ENCODE measurements at places on chromosomes 3 and 15.

DNA sequence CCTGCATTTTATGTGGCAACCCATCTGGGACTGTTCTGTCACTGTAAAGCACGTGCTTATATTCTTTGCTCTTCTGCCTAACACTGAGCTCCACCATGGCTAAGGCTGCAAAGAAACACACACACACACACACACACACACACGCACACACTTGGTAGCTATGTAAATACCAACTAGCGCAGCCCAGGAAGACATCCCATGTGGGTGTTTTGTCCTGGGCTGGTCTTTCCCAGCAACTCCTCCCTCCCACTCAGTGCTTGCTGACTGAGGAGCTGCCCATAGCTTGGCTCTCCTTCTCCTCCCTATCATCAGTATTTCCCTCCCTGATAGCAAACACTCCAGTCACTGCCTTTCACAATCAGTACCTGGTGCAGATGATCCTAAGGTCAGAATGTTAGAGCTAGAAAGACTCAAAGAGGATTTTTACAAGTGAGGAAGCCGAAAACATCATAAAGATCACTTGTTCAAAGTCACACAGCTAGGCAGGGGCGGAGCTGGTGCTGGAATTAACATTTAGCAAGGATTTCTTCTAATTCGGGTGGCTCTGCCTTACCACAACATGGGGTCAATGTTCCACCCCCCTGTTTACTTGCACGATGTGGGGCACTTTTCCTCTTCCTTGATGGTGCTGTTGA lies 377.1 kb upstream of the TBL1XR1 start:
- no peak for DNase-seq

DNA sequence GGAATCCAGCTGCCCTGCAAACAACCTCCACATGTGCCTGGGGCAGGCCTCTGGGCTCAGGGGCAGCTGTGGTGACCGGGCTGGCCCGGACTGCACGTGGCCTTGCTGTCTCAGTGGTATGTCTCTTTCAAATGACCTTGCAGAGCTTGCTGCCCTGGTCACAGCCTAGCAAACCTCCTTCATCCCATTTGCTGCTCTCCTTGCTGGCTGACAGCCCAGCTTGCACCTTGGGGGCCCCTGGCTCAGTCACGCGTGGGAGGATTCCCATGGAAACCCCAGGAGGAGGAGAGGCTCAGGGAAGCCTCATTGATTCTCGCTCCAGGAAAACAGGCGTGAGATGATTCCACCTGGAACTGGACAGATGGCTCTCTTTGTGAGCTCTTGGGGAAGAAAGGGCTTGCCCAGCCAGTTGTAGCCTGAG lies 5.6 kb downstream of the SPSB4 start:
- DNase-seq: no peak

- no peak for DNase-seq
Observed at GRCh38 chr15:53158995-53159394, 368.9 kb upstream of the ONECUT1 start.

GRCh38 chr3:136142592-136142991 lies 53.5 kb downstream of the MSL2 start:
- no peak for DNase-seq

DNA sequence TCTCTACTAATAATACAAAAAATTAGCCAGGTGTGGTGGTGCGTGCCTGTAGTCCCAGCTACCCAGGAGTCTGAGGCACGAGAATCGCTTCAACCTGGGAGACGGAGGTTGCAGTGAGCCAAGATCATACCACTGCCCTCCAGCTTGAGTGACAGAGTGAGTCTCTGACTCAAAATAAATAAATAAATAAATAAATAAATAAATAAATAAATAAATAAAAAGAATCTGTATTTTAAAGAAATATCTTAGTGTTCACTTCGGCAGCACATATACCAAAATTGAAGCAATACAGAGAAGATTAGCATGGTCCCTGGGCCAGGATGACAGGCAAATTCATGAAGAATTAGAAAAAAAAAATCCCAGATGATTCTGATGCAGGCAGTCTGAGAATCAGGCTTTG lies 51.9 kb downstream of the ROBO2 start:
- no peak for DNase-seq

GRCh38 chr3:120344349-120344748 lies 4.8 kb downstream of the LRRC58 start:
- DNase-seq: no peak

GRCh38 chr3:141729240-141729639 lies 8.9 kb upstream of the RNF7 start:
- DNase-seq: no peak

DNA sequence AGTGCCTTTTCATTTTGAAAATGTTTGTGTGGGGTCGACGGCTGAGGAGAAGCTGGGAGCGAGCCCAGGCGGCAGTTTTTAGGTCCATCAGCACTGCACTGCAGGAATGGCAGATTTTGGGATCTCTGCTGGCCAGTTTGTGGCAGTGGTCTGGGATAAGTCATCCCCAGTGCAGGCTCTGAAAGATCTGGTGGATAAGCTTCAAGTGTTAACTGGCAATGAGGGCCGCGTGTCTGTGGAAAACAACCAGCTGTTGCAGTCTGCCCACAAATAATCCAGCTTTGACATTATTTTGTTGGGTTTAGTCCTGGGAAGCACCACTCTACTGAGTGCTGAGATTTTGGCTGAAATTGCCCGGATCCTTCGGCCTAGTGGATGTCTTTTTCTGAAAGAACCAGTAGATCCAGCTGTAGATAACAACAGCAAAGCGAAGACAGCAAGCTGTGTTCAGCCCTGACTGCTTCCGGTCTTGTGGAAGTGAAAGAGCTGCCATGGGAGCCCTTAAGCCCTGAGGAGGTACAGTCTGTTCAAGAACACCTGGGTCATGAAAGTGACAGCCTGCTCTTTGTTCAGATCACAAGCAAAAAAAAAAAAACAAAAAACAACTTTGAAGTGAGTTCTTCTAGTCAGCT lies 13.1 kb upstream of the ANP32A start:
- no peak for DNase-seq

DNA sequence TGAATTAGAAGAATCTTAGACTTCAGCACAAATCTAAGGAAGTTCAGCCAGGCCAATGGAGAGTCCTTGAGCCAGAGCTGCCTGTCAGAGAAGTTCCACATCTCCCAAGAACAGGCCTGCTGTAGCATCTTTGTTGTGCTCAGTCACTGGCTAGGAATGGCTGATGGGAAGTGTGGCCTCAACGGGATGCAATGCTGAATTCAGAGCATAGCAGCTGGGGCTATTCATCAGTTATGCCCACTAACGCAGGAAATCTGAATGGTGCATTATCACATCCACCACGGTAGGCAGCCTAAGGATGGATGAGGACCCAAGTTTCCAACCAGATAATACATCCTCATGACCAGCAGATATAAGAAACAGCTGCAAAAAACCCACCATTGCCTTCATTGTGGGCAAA lies 3.2 kb upstream of the EIF1B start:
- DNase-seq: no peak

GRCh38 chr3:174198199-174198598 lies 660.9 kb upstream of the NAALADL2 start:
- no peak for DNase-seq

DNA sequence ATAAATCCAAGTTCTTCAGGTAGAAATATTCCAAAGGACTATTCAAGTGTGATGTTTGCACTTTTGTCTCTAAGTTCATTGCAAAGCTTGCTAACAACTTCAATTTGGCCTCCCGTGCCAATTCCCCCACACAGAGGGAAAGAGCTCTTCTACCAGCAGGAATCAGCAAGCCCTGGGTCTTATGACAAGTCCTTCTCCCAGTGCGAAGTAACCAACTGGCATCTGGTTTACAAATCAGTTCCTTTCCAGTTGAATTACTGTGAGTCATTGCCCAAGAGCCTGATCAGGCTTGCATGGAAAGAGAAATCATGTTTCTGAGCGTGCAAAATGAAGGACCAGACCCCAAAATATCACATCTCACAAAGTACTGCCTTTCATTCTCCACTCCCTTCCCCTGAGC lies 62.7 kb upstream of the SLCO3A1 start:
- no peak for DNase-seq

- no peak for DNase-seq
Observed at GRCh38 chr3:128369121-128369703, 97.5 kb downstream of the DNAJB8 start.

DNA sequence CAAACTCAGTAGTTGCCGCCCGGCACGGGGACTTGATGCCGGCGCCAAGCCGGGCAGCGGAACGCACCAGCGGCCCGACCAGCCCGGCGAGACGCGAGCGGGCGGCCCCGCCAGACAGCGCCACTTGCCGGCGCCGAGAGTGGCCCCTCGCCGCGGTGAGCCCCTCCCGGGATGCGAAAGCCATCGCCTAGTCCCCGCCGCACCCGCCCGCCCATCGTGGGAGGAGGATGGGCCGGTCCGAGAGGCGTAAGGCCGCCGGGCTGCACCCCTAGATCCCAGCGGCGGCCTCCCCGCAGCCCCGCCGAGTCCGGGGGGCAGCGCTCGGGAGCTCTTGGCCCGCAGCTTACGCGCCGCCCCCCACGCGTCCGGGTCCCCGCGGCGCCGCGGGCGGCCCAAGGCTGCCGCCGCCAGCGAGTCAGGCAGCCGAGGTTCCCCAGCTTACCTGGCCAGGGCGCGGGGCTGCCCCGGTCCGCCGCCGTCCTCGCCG lies 609 bp downstream of the GOLGA8A start:
- DNase-seq: peak; percentile 39

DNA sequence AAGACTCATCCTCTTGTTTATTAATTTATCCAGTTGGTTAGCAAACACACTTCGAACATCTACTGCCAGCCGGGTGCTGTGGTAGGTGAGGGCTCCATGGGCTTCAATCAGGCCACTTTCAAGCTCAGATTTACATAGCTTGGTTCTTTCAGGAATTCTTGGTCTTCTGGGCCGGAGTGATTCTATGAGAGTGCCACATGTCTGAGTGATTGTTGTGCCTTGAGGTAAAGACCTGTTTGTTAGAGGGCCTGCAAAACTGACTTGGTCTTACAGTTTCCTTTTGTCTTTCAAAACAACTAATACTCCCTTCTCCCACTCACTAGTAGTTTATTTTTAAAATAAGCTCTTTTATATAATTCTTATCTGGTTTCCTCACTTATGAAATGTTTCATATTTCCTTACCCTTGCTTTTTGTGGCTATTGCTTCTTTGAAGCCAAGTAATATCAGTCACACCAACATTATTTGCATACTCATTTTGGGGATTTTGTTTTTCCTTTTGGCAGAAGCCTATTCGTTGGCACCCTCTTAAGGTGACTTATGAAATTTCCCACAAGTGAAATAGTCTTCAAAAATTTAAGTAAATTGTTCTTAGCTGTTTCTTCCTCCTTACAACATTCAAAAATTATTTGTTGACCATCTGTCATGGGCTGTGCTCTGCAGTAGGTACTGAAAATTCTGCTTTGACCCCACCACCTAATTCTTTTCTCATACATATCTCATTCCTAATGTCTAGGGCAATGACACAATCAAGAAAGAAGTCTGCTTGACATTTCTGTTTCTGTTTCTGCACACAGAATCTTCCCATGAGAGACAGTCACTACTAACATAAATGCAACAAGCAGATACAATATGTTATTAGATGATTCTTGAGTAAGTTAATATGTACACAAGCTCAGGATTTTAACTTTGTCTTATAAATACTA lies 120.2 kb downstream of the LRRC28 start:
- DNase-seq: no peak

GRCh38 chr3:9909221-9910013 lies 6.8 kb downstream of the IL17RE start:
- no peak for DNase-seq

DNA sequence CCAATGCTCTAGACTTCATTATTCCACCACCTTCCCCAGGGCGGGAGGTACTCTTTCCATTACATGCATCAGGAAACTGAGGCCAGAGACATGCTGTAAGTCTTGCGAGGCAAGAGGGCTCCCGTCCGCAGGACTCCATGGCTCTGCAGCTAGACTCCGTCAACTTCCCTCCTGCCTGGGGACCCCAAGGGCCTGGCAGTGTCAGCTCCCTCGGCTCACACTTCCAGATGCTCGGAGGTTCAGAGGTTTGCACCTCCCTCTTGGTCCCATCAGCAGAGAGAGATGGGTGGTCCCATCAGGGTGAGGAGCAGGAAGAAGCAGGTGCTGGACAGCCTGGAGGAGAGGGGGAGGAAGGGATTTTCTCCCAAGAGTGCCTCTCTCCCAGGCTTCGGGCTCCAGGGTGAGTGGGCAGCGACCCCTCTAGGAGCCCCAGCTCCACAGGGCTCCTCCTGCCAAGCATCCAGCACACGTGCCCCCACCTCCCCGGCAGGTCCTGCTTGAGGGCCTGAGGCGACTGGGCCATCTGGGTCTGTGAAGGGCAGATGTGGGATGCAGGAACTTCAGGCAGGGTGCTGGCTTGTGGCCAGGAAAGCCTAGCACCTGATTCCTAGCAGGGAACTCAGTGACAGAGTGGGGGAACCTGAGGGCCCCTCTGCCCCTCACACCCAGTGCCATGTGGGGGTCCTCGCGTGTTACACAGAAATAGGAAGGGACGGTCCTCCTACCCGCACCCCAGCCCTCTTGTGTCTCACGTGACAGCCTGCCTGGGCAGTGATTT lies 9.3 kb downstream of the PAK6 start:
- DNase-seq: no peak

DNA sequence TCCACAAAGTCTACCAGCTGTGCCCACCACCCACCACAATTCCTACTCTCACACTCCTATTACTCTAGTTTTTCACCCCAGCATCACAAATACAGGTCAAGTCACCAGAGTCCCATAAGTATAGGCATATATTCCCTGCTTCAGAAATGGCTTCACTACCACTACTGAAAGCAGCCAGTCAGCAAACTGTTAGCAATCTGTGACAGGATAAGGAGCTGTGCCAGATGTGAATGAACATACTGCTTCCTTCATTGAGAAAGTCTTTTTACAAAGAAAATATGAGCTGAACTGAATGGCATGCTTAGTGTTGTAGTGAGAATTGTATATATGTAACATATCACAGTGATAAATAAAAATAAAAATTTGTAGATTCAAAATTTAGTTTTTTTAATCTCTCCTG lies 76.8 kb downstream of the C3orf85 start:
- no peak for DNase-seq

DNA sequence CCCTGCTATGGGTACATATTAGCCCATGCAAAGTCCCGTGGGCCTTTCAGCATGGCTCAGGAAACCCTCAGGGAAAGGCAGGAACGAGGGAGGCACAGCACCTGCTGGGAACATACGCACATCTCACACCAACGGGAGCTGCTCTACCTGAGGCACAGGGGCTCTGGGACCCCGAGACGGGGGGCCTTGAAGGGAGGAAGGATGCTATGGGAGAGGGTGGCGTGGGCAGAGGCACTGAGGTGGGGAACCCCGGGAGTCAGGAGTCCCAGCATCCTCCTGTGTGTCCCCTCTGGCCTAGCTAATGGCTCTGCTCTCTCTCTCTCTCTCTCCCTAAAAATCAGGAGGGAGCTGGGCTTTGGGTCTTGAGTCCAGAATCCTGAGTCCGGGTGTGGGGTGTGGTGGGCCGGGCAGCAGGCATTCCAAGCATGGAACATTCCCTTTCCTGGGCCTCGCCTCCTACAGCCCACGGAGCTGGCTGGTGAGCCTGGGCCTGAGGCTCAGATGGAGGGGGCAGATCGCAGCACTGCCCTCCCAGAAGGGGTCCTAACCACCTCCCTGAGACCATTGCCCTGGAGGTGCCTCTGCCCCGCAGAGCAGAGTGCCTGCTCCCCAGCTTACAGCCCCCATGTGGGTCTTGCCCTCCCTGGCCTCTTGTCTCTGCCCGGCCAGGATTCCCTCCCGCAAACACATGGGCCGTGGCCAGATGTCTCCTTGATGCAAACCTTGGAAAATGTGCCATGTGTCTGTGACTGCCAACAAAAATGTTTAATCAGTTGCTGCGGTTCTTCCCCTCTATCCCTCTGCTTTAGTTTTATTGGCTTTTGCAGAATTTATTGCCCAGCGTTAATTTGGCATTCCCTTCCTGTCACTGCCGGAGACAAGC lies 101.6 kb downstream of the TMEM266 start:
- DNase-seq: no peak

- DNase-seq: no peak
Observed at GRCh38 chr15:83904107-83905040, 250.5 kb downstream of the ADAMTSL3 start.

Data from stimulated activated CD4-positive, alpha-beta T cell treated with anti-CD3 and anti-CD28 coated beads, Interleukin-2, amount 100 ng/mL, for 48 hours (primary cell).